Activated CD4-positive, alpha-beta T cell treated with anti-CD3 and anti-CD28 coated beads, Interleukin-2, Interleukin-6, amounts not matched to agents 100 ng/mL and 50 ng/mL, durations not matched to agents 16 hours and 8 hours (primary cell): ENCODE measurements at places on chromosomes 11 and 22.
A peak's percentile ranks its signal among the peaks of the same experiment; 100 is the strongest.

GRCh38 chr11:36672815-36673450 is 74.9 kb upstream of the RAG2 start:
- DNase-seq: peak; percentile 49

GRCh38 chr22:50436841-50437341 is 37.9 kb downstream of the SBF1 start:
- DNase-seq: no peak

DNA sequence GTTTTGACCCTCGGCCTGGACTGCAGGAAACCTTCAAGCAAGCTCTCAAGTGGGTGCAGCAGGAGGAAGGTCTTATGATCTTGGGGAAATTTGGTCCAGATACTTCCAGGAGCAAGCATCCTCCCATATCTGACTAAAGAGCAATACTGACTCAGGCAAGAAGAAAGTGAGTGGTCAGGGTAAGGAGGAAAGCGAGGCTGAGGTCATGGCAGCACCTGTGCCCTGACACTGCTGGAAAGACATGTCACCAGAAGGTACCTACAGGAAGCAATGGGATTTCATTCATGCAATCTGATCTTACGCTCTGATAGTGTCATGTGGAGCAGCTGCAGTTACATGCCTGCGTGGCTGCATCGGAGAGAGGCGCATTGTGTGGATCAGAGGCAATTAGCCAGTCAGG is 6.5 kb upstream of the TOP3B start:
- DNase-seq: no peak

DNA sequence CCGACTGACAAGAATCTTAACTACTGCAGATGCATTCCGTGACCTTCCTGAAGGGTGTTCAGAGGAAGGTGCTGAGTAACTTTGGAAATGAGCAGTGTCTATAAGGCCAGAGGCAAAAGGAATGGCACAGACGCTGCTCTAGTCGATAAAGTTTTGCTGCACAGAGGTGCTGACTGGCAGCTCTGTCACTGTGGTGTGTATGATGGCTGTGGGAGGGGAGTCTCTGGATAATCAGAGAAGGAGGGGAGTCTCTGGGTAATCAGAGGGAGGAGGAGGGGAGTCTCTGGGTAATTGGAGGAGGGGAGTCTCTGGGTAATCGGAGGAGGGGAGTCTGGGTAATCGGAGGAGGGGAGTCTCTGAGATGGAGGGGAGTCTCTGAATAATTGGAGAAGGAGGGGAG is 18.4 kb downstream of the PTDSS2 start:
- DNase-seq: no peak

DNA sequence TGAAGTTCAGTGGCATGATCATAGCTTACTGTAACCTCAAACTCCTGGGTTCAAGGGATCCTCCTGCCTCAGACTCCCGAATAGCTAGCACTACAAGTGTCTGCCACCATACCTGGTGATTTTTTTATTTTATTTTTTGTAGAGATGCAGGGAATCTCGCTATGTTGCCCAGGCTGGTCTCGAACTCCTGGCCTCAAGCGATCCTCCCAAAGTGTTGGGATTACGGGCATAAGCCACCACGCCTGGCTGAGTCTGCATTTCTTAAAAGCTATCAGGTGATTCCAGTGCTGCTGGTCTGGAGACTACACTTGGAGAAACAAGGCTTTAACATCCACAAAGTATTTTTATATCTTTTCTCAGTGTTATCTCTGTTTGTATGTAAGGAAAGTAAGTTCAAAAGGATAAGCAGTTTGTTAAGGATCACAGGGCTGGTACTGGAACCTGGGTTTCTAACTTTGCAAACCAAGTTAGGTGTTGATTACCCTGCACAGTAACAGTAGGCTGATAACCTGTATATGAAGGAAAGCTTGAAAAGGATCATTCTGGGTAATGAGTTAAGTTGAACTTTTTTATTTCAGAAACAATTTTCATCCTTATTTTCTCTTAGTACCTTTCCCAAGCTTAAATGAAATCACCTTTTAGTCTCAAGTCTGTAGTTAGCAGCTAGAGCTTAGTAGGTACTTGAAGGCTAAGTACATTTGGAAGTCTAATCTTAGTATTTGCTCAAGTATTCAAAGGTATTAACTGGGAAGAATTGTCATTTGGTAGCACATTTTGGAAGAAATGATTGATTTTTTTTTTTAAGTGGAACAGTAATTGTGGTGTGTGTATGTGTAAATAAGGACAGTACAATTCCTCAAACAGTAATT is 12.5 kb downstream of the ACER3 start:
- no peak for DNase-seq

GRCh38 chr22:20803696-20804324 is 29.9 kb downstream of the SERPIND1 start:
- peak; percentile 30 for DNase-seq

- no peak for DNase-seq
These were observed 11.6 kb downstream of the UVRAG start for GRCh38 chr11:75826461-75827230.

DNA sequence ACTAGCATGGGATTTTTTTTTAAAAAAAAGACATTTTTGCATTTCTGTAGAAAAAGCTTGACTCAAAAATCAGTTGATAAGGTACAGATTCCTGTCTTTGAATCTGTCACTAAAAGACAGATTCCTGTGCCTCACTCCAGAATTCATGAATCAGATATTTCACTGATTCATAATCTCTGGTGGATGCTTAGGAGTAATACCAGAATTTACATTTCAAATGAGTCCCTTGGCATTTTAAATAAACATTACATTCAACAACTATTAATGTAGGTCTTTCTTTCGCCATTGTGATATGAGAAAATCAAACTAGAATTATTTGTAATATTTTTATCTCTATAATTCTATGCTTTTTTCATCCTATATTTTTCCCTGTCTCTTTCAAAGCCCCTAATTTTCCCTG is 128.3 kb downstream of the APIP start:
- DNase-seq: no peak

GRCh38 chr11:65504674-65505465 is 6.0 kb downstream of the MALAT1 start:
- DNase-seq: no peak
